SK-N-DZ (cell line): ENCODE measurements at places on chromosomes 12 and 14.

DNA sequence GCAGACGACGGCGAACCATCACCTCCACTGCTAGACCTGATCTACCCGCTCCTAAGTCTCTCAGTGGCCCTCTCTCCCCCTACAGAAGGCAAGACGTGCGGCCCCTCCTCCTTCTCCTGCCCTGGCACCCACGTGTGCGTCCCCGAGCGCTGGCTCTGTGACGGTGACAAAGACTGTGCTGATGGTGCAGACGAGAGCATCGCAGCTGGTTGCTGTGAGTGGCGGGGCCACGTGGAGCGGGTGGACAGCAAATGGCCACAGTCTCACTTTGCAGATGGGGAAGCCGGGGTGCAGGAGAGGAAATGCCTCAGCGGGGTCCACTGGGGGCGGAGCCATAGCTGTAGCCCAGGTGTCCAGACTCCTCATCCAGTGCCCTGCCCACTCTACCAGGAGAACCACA lies 21.4 kb upstream of the NXPH4 start:
- no peak for DNase-seq

GRCh38 chr12:119338593-119339363 lies 4.2 kb downstream of the CCDC60 start:
- DNase-seq, result no peak

DNA sequence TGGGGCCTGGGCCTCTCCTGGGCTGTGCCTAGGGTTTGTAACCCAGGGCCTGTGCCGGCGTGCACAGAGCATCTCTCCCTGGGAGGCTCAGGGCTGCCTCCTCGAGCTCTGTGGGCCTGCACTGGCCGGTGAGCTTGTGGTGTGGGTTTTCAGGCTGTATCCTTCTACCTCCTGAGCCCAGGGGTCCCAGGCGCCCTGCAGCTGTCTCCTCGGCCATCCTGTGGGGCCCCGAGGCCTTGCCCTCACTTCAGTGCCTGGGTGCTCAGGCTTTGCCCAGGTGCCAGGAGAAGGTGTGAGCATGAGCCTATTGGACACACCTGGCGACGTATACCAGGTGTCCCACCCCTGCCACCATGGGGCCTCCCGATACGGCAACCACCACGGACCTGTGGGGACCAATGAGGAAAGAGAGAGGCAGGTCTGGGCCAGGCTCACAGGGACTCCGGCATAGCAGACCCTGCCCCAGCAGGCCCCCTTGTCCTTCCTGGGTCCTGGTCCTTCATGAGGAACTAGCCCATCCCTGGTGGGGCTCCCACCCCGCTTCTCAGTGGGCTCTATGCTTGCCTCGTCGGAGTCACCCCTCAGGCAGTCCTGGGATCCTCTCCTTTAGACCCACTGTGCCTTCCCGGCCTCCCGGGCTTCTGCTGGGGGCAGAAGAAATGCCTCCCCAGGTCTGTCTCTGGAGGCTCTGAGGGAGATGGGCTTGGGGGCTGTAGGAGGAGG lies 400.2 kb downstream of the TMEM121 start:
- DNase-seq, result no peak

DNA sequence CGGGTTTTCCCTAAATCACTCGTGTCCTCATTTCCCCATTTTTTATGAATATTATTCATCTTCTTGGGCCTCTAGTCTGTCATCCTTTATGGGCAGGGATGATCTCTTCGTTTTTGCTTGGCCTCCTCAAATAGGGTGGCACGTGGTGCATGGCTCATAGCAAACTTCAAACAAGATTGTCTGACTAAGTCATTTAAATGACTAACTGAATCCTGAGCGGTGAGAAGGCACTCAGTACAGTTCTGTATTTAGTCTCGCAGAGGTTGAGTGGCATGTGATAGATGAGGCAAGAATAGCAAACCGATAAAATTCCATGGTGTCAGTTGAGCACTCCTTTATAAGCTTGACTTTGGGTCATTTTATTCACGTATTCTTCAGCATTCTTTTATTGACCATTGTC lies 5.7 kb upstream of the JDP2 start:
- DNase-seq, result no peak

GRCh38 chr12:1918884-1919236 lies 408 bp upstream of the CACNA2D4 start:
- peak; percentile 3 for DNase-seq

DNA sequence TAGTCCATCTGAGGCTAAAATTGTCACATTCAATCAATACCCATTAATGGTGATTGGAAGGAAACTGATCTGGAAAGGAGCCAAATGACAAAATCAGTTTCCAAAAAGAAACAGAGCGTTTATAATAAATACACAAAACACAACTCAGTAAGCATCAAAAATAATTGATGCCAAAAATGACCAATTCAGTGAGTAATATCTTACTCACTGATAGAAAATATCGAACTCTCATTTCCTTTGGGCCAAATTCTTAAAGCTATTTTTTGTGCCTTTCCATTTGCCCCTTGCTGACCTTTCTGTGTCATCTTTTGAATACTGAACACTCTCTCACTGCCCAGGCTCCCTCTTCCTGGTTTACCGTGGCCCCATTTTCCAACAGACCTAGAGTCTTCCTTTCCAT lies 22.5 kb upstream of the ATP2B1 start:
- no peak for DNase-seq

DNA sequence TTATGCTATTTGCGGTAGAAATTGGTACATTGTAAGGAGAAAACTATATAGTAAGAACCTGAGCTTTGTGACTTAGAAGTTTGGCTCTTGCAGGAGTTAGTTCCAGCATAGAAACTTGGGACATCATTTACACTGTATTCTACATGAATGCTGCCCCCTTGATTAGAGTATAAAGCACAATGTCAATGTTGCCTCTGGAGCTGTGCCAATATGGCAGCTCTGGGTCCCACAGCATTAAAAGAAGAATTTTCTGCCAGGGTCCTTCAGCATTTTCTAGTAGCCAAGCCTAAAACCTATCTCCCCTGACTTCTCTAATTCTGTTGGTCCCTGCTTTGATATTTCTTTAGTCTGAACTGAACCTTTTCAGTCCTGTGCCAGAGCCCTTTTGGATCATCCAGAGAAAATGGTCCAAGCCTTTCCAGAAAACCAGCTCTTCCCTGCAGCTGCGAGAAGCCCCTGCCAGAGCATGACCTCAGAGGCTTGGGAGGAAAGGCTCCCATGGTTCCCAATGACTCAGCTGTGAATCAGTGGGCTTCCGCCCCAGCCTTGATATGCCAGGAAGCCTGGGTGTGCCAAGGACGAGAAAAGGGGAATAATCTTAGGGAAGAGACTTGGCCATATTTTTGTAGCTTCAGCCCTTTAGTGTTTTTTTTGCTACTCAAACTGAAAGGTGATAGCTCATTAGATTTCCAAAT lies 43.2 kb downstream of the PLEKHG7 start:
- no peak for DNase-seq

- no peak for DNase-seq
Observed at GRCh38 chr14:71198687-71199086, 291.4 kb downstream of the PCNX1 start.

- DNase-seq, result no peak
Observed at GRCh38 chr14:102213470-102213869, 73.8 kb downstream of the WDR20 start.

DNA sequence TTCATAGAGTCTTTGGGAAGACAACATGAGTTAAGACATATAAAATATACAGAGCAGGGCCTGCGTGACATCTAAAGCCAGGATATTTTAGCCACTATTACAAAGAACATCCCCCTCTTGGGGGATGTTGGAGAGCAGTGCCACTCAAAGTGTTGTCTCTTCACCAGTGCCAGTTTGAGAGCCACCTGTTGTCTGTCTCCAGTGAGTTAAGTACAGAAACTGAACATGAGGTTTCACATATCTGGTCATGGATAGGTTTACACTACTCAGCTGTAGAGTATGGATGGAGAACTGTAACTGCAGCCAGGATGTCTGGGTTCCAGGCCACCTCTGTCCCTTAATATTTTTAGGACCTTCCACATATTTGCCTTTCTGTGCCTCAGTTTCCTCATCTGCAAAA lies 39.1 kb downstream of the RNFT2 start:
- DNase-seq, result no peak

GRCh38 chr14:37143475-37143874 lies 28.9 kb downstream of the SLC25A21 start:
- DNase-seq, result no peak

DNA sequence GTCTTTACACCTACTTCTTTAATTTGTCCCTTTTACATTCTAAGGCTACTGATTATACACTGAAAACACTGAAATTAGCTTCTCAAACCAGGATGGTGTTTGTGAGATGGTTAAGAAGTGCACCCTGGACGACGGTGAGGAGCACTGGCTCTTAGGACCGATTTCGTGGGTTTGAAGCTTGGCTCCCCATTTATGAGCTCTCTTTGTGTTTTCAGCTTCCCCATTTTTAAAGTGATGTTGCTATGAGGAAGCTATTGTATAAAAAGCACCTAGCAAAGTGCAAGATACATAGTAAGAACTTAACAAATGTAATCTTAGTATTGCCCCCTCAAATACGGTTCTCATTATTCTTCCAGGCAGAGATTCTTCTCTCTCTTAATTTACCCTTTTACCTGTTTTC lies 4.7 kb downstream of the NFYB start:
- no peak for DNase-seq

- no peak for DNase-seq
Observed at GRCh38 chr14:81485781-81486180, 47.9 kb downstream of the SEL1L start.

DNA sequence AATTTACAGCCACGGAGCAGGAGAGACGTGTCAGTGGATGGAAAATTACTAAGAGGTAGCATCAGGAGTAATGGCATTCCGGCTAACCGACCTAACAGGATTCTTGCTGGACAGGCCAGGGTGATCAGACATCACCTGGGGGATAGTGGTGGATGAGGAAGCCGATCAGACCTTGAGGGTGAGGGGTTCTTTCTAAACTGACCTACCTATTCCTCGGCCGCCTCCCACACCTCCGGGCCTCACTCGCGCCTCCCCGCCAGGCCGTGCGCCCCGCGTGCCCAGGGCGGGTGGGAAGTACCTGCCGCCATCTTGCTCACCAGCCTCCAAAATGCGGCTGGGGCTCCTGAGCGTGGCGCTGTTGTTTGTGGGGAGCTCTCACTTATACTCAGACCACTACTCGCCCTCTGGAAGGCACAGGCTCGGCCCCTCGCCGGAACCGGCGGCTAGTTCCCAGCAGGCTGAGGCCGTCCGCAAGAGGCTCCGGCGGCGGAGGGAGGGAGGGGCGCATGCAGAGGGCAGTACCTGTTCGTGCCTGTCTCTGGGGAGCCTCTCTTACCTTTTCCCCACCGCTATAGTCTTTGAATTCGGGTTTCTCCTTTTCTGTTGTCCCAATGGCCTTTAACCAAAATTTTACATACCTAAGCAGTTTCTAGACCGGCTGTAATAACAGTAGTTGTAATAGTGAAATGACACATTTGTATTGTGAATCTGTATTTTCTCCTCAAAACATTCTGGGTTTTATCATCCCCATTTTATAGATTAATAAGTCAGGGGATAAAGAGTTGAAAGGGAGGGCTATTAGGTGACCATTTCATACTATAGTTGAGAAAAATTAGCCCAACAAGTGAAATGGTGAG lies at the start of gene TMPRSS12:
TSS of gene TMPRSS12 (plus strand) at position 290 of the 857 bp plus-strand sequence. CDS start at position 329, 39 bp downstream.
- DNase-seq, result no peak

DNA sequence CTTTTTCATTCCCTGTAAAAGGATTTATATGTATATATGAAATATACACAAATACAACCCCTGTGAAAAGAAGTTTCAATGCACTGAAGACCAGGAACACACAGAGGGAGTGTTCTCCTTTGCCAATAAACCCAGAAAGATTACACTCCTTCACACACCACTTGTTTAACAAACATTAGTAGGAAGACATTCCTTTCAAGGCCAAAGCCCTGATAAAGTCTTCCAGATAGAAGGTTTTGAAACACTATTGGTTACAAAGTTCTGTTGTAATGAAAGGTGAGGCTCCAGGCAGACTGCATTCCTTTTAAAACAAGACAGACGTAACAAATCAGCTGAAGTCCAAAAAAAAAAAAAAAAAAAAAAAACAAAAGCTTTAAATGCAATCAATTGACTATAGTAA lies 81.0 kb downstream of the PTPN21 start:
- DNase-seq, result no peak

DNA sequence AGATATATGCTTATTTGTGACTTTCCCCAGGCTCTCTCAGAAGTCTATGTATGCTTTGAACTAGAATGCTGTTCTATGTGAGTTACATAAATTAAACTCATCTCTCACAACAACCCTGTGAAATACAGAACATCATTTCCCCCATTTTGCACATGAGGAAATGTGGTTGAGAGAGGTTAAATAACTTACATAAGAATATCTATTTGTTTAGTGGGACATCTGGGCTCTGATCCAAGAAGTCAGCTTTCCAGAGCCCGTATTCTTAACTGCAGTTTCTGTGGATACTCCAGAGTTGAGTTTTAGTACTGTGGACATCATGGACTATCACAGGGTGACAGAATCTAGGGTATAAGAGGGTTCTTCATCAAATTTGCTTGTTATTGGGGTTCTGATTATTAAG lies 242.5 kb upstream of the ARHGAP5 start:
- DNase-seq, result no peak

DNA sequence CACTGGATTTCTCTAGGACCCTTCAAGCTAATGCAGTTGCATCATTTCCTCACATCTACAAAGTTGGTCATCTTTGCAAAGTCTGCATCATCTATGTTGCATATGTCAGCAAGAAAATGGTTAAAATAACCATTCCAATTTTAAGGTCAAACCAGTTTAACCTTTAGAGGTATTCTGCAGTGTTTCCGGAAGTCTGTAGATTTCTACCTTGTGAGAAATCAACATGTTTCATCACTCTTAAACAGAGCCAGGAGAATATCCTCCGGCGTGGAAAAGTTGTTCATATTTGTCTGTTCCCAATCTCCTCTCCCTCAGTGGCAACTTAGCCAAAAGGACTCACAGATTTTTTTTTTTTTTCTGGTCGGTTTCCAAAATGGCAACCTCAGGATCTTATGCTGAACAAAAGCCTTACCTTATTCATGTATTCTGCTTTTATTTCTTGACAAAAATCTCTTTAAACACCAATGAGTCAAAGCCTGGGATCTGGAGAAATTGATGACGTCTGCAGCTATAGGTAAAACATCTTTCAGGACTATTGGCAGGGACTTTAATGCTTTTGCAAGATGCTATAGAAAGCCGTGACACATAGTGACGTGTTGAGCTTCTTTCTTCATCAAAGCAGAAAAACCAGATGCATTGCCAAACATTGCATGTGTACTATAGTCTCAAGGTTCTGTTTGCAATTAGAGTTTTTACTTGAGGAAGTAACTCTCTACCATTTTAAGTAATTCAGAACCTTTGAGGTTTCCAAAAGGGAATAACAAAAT lies 16.0 kb upstream of the CDK17 start:
- DNase-seq, result no peak

GRCh38 chr14:57413849-57414248 lies 23.5 kb downstream of the NAA30 start:
- DNase-seq, result no peak

DNA sequence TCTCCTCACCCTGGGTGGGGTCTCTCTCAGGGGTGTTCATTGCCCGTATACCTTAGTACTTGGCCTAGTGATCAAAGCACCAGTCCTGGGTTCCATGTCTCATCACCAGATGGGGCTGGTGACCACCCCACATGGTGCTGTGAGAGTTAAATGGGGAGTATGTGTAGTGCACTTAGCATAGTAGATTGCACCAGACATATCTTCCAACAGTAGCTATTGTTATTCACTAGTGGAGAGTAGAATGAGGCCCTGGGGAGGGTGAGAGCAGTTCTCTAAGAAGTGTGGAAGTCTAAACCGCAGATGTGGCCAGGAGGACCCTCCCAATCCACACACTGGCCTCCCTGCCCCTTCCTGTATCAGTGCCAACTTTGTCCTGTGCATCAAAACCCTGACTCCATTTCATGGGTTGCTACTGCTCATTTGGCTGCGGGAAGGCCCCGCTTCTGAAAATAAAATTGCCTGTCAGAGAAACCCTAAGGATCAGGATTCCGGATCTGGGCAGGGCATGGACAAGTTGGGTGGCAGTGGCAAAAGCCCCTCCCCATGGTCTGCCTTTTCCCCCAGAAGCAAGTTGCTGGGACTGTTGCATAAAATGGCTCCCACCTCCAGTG lies 4.4 kb downstream of the CD9 start:
- DNase-seq, result no peak
